ENCODE measurements at places on chromosomes 5 and 9.

DNA sequence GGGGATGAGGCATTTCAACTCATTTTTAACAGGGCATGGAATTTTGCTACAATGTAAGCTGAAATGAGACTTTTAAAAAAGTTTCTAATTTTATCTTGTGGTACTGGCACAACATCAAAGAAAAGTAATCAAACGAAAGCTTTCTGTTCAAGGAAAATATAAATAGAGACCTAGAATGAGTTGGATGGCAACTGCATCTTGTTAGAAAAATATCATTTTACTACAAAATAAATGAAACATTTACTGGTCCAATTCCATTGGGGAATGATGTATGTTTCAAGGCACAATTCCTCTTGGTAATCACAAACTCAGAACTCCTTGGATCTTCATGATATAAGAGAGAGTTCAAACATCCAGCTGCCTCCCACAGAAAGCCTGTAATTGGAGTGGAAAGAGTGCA is 102.8 kb downstream of the HMHB1 start:
- DNase-seq: no peak

GRCh38 chr5:567664-568060 is 43.4 kb upstream of the SLC9A3 start:
- no peak for DNase-seq

DNA sequence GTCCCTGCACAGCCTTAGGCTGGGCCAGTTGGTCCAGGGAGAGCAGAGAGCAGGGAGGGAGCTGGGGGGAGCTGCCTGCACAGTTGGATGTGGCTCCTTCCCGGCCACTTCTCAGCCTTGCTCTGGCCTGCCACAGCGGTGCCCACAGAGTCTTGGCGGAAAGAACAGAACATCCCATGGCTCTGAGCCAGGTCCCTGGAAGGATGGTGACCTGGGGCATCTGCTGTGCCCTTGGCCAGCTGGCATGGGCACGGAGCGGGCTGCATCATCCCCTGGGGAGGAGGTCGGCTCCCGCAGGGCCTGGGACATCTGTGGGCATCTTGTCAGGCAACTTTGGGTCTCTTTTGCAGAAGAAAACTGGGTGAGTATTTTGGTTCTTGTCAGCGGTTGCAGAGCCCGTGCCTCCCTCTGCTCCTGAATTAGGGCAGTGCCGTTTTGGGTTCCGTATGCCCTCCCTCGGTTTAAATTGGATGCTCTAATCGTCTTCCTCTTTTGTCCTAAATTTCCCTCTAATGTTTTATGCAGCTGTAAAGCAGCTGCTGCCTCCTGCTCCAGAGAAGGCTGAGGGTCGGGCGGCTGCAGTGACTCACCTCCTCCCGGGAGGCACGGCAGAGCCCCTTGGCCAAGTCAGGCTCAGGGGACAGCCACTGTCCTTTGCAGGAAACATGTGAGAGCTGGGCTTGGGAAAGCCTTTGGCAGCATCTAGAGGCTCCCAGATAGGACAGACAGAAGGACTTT is 10.5 kb upstream of the NACC2 start:
- no peak for DNase-seq

DNA sequence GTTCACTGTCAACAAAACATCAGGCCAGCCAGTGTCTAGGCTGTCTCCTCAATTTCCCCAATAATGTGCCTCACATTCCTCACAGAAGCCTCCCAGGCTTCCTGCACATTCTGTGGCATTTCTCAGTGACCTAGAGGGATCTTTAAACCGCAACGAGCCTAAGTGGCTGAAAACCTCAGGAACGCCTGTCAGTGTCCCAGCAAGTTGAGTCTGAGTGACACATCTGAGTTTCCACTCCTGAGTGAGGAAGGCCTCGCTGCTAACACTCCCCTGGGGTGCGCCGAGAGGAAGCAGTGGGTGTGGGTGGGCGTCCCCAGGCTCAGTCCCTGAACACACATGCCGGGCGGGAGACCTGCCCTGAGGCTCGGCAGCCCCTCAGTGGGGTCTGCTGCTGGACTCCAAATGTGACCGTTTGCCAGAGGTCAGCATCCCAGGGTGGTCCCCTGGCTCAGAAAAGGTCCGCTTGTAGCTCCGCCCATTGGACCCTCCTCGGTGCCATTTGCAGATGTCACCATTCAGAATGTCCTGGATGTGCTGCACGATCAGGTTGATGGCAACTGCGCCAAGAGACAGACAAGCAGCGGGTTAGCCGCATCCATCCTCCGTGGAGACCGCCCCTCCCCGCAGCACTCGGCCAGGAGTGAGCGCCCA is 6.3 kb downstream of the UCK1 start:
- no peak for DNase-seq

DNA sequence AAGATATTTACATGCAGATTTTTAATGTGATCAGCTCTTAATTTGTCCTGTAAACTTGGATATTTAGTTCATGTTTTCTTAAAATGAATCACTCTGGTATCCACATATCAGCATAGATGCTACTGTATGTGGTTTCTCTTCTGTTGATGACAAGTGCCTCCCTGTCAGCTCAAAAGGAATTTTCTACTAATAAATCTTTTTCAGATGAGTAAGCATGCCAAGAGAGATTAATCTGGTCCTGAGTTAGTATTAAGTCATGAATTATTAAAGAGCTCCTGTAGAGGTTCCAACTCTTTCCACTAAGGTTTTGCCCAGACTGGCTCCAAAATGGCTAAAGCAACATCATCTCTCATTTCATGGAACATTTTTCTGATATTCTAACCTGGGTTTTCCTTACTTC is 129.2 kb downstream of the GOLPH3 start:
- DNase-seq: peak; percentile 97

GRCh38 chr9:117355542-117355941 is 59.3 kb downstream of the ASTN2 start:
- DNase-seq: no peak

GRCh38 chr5:165272436-165272835 is 1767.0 kb downstream of the MAT2B start:
- no peak for DNase-seq

- no peak for DNase-seq
Measured at GRCh38 chr5:146440870-146441495, 6.2 kb upstream of the TCERG1 start.

All from RCC 7860 (cell line).